ENCODE measurements at places on chromosomes 7 and 10.

DNA sequence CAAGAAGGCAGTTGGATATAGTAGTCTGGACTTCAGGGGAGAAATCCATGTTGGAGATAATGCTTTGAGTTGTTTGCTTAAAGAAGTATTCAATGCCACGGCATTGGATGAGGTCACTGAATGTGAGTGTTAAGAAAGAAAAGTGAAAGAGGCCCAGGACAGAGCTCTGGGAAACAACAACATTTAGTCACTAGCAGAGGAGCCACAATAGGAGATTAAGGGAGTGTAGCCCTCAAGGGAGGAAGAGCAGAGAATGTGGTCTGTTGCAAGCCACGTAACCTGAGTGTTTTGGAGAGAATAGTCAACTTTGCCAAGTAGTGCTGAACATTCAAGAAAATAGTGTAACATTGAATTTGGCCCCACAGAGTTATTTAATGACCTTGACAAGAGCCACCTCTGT, 114.7 kb downstream of the MYO3A start:
- no peak for DNase-seq

GRCh38 chr10:72079356-72079755, 9.0 kb downstream of the SPOCK2 start:
- DNase-seq = no peak

GRCh38 chr10:29850371-29850770, 209.0 kb downstream of the JCAD start:
- no peak for DNase-seq

GRCh38 chr10:929960-930624, 1.4 kb downstream of the LARP4B start:
- DNase-seq = no peak

- DNase-seq = no peak
Observed at GRCh38 chr10:3503299-3503698, 281.7 kb downstream of the KLF6 start.

DNA sequence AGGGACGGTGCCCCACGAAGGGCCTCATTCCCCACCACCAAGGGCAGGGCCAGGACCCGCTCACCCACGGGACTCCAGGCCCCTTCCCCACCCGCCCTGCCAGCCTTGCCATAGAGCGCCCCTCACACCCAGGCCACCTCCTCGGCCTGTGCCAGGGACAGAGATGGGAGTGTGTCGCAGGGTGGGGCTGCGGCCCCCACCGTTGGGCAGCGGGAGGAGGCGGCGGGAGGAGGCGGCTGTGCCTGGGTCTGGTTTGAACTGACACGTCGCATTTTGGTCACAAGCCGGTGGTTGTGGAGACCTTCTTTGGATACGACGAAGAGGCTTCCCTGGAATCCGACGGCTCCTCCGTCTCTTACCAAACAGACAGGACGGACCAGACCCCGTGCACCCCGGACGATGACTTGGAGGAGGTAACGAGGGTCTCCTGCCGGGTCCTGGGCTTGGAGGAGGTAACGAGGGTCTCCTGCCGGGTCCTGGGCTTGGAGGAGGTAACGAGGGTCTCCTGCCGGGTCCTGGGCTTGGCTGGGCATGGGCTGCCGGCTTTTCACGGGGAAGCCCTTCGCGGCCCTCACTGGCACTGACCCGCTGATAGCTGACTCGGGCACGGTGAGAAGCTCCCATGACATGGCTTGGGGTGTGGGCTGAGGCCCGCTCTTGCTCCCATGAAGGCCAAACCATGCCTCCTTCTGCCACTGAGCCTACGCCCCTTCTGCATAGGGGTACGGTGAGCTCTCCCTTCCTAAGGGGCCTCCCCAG, 46.4 kb upstream of the DPYSL4 start:
- no peak for DNase-seq

- DNase-seq = no peak
Observed at GRCh38 chr7:110142939-110143526, 947.9 kb upstream of the LRRN3 start.

DNA sequence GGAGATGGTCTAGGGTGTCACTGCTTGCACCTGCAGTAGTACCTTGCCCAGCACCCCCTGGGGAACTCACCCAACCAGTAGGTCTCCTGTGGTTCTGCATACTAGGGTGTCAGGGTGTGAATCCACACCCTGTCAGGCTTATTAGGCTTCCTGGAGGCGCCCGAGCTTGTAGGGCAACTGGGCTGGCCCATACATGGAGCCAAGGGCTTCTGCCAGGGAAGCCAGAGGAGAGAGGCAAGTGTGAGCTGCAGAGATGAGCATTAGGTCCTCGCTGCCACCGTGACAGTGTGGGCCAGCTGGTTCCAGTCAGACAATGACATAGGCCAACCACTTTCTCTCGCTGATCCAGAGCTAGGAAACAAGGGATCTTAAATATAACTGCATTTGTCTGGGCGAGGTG, 11.2 kb downstream of the MXI1 start:
- no peak for DNase-seq
